ENCODE measurements at places on chromosomes 11 and 22.
A peak's percentile ranks its signal among the peaks of the same experiment; 100 is the strongest.

- DNase-seq = no peak
Observed at GRCh38 chr22:47422736-47423135, 660.3 kb downstream of the TBC1D22A start.

DNA sequence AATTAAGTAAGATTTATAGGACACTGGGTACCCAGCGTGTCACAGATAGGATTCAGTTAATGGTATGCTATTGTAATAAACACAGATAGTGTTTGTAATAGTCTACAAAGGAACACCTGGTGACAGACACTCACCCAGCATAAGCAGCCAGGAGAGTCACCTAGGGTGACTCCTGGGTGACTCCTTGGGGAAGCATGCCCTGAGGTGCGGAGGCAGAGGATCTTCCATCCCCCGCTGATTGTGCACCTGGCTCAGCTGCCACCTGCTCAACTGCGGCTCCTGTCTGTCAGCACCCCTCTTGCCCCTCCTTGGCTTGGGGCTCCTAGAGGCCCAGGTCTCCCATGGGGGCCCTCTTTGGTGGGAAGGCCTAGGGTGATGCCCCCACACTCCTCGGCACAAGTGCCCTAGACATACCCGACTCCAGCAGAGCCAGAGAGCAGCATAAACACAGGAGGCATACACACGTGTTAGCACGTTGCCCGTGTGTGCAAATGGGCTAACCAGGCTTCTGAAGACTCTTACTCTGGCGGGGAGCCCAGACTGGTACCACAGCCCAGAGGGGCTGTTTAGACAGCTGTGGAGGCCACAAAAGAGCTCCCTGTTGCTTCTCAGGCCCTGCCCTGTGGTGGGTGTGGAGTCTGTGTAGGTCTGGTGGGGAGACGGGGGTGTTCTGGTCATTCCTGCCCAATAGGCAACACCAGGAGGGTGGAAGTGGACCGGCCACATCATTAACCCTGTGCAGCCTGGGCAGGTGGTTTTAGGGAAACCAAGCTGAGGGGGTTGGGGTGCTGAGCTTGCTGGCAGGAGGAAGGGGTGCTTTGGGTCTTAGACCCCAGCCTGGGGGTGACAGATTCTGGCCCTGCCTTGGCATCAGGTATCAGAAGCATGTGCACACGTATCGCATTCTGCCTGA is 3.0 kb downstream of the INPPL1 start:
- peak; percentile 51 for DNase-seq

- DNase-seq = no peak
Observed at GRCh38 chr22:27420817-27421361, 380.7 kb downstream of the MN1 start.

- DNase-seq = no peak
Observed at GRCh38 chr11:67640021-67640757, 626 bp upstream of the TBX10 start.

GRCh38 chr11:121153472-121153871 is 52.4 kb downstream of the TECTA start:
- no peak for DNase-seq

DNA sequence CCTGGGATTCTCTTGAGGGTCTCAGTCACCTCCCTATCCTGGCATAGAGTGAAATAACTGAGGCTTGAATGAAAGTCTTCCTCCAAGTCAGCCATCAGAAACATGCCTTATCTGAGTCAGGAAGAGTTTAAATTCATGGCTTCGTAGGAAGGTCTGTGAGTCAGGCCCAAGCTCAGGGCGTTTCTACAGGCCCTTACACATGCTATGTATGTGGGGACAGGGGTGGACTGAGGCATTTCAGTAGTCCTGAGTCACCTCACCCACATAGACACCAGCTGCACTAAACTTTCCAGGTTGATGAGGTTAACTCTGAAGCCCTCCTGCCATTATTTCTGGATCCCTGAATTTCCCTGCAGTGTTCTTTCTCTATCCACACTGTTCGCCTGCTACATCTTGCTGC is 134.6 kb upstream of the RCN1 start:
- no peak for DNase-seq

DNA sequence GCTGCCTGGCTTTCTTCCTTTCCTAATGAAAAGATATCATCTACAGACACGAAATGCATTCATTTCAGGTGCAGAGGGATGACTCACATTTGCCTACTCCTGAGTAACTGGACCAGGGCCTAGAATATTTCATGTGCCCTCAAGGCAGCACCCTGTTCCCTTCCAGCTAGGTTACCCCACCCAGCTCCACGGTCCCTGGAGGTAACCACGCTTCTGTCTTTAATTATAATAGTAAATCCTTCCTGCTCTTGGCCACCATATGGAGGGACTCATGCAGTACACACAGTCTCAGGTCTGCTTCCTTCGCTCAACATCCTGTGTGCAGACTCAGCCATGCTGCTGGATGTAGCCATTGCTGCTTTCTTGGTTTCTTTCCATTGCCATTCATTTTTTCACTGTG is 22.3 kb downstream of the DHCR7 start:
- no peak for DNase-seq

- no peak for DNase-seq
Observed at GRCh38 chr11:71268706-71269321, 16.4 kb upstream of the SHANK2 start.

GRCh38 chr22:31602259-31602952 is 59.6 kb downstream of the PISD start:
- DNase-seq = no peak

GRCh38 chr22:39351689-39352214 is 2.0 kb downstream of the SYNGR1 start:
- no peak for DNase-seq

DNA sequence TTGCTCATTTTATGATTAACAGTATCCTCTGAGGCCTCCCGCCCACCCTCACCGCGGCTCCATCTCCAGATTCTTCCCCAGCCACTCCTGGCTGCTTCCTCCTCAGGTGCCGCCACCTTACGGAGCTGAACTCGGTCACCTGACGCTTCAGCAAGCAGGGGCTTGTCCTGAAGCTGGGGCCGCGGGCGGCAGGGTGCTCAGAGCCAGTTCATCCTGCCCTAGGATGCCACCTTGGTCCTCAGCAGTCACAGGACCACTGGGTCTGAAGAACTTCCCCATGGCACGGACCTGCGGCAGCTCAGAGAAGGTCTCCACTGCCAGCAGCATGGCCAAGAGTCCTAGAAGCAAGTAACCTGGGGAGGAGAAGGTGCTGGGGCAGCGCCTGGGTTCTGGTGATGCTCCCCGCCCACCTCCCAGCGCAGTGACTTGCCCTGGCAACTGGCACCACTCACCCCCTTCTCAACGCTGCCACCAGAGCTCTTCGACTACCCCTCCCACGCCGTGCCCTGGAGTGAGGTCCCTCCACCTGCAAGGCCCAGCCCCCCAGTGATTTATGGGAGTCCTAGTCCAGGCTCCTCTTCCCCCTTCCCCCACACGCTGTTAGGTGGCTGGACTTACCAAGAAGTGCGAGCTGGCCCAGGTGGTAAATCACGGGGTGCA is 2.6 kb downstream of the KCNK7 start:
- no peak for DNase-seq

All from stimulated activated effector memory CD8-positive, alpha-beta T cell treated with anti-CD3 and anti-CD28 coated beads, Interleukin-12 subunit alpha, Interleukin-12 subunit beta, amount 100 ng/mL, for 72 hours (primary cell).